ENCODE measurements at places on chromosomes 4 and X.

DNA sequence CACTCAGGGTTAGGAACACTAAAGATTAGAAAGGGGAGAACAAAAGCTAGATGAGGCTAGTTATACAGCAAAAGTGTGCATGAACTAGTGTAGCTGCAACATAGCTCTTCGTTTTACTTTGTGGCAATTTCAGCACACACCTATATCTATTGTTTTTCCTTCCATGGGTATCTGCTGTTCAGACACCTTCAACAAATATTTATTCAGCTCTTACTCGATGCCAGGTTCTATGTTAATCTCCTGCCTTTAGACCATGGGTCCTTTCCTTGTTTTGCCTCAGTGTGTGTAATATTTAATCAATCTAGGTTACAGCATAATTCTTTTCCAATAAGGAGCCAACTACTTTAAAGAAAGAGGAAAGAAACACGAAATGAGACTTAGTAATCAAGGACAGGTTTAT, 10.4 kb upstream of the FAM9A start:
- DNase-seq: no peak

DNA sequence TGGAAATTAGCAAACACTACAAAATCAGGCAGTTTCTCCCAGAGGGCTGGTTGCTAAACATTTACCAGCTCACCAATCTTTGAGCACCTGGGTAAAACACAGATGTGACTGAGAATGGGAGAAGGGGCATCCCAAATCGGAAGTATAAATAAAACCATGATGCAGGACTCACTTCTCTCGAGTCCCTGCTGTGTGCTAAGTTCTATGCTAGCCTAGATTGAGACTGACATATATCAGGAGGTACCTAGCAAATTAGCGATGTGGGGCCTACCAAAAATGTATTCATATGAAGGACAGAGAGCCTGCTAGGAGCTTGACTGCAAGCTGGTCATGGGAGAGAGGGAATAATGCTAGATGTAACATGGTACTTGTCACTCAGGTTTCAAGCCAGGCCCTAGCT, 171.9 kb upstream of the PGRMC2 start:
- DNase-seq: no peak

DNA sequence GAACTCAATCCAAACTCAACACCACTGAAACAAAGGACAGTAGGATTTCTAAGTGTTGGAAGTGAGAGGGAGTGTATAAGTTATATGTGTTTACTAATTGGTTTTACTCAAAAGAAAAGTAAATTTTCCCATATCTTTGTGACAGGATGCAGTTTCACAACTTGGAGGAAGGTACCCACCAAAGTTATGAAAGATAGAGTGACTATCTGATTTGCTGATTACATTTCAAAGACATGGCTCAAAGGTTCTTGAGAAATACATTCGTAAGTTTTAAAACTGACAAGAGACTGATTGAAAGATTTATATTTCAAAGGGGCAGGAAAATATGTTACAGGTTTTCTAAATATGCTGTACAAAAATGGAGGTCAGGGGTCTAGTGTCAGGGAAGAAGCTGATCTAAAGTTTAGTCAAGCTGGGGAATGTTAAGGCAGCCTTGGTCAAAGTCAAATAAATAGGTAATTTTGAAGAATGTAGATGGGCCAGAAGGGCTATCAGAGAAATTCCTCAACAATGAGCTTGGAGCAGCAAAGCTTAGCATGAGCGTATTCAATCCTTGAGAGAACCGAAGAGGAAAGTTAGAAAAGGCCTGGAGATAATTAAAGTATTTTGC, 9.7 kb upstream of the COMMD8 start:
- DNase-seq: no peak

DNA sequence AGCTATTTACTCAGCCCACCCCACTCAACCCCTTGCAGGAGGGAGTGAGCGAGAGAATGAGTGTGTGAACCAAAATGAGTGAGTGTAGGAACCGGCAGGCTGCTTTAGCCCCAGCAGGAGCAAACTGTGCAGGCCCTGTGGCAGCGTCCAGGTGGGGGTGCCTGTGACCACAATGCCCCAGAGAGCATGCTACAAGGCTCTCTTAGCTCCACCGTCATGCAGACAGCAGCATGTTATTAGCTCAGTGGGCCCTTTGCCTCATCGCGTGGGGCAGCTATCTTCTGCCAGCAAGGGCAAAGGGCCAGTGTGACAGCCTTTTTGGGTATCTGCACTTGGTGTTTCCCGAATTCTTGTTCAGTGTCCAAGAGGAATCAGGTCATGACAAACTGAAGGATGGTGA, 271.3 kb downstream of the GPM6A start:
- no peak for DNase-seq

Measured in activated T-helper 1 cell treated with Interleukin-2 at 50 U/mL for 16 hours (primary cell).